ENCODE measurements at places on chromosomes 5 and 9.

GRCh38 chr5:159695741-159696294, 220.5 kb upstream of the ADRA1B start:
- no peak for DNase-seq

- no peak for DNase-seq
These were observed 361.9 kb downstream of the CSNK1G3 start for GRCh38 chr5:123873846-123874245.

DNA sequence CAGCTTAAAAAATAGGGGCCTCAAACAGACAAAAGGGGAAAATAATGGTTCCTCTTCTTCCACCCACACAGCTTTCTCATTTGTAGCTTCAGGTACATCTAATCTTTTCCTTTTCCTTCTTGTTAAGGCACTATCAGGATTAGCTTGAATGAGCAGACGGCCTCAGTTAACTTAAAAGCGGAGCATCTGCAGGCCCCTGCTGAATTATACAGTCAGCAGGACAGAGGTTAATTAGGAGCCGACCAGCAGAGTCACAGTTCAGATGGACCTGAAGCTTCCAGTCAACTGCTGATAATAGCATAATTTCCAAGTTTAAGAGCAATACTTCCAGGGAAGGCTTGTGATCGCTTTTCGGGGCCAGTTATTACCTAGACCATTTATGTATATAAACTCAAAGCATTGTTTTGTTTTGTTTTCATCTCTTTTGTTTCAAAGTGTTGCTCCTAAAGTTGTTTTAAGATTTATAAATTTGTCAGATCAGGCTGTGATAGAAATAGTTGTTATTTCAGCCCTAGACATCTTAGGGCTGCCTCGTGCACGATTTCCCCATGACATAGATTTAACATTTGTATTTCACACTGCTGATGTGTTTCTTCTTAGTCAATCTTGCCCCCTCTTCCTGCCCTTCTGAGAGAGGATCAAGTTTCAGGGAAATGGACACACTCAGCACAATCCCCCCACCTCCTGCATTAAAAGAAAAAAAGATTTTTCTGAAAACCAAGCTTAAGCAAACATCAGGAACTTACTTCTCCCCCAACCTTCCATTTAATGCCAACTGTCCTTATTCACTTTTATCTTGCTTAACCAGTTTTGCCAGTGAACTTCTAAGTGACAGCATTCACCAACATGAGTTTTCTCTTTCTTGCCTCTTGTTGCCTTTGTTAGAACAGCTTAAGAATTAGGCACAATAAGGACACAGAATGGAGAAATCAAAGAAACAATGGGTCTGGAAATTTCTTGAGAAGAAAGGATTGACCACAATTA, 449.8 kb downstream of the ARHGEF28 start:
- DNase-seq = no peak

DNA sequence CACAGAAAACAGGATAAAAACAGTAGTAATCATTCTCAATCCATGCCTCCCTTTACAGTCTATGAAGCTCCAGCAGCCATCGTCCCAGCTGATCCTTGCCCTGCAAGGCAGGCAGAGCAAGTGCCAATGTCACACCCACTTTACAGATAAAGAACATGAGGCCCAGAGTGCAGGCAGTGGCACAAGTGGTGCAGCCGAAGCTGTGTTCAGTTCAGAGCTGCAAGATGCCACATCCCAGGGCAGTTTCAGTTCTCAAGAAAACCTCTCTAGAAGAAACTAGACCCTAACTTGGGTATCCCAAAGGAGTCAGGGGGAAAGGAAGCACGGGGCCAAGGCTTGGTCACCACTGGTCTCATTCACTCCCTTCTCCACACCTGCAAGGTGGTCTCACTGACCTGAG, 34.6 kb upstream of the CPLX2 start:
- DNase-seq = no peak

DNA sequence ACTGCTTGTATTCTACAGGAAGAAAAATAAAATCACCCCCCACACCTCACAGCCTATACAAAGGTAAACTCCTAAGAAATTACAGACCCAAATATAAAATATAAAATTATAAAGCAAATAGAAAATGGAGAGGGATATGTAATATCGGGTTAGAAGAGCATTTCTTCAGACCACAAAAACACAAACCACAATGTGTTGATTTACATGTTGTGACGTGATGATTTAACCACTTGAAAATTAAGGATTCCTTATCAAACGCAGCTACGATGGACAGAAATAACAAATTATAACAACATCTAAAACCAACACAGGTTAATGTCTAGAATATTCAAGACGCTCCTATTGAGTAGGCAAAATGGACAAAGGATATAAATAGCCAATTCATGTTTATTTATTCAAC, 26.3 kb downstream of the SSBP2 start:
- no peak for DNase-seq

DNA sequence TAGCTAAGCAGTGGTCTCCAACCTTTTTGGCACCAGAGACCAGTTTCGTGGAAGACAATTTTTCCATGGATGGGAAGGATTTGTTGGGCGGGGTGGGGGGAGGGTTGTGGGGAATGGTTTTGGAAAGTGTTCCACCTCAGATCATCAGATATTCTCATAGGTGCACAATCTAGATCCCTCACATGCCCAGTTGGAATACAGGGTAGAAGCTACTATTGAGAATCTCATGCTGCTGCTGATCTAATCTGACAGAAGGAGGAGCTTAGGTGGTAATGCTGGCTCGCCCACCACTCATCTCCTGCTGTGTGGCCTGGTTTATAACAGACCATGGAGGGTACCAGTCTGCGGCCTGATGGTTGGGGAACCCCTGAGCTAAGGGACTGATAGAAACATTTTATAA, 662.7 kb upstream of the RGMB start:
- no peak for DNase-seq

DNA sequence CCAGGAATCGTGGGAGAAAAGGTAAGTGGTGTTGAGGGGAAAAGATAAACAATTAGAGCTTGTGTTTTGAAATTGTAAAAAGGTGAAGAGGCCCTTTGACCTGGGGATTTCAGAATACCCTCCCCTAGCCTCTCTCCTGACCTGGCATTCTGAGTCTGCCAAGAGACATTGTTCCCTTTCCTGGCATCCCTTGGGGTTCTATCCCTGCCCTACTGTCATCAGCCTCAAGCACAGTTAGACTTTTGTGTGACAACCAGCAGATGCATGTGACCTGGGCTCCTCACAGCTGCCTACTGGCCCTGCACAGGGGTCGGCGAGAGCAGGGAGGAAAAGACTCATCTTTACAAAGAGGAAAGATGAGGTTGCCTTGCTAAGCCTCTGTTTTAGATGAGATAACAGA, 72.2 kb upstream of the ORM1 start:
- DNase-seq = no peak

GRCh38 chr5:16518606-16519005, 53.0 kb upstream of the ZNF622 start:
- DNase-seq = no peak

DNA sequence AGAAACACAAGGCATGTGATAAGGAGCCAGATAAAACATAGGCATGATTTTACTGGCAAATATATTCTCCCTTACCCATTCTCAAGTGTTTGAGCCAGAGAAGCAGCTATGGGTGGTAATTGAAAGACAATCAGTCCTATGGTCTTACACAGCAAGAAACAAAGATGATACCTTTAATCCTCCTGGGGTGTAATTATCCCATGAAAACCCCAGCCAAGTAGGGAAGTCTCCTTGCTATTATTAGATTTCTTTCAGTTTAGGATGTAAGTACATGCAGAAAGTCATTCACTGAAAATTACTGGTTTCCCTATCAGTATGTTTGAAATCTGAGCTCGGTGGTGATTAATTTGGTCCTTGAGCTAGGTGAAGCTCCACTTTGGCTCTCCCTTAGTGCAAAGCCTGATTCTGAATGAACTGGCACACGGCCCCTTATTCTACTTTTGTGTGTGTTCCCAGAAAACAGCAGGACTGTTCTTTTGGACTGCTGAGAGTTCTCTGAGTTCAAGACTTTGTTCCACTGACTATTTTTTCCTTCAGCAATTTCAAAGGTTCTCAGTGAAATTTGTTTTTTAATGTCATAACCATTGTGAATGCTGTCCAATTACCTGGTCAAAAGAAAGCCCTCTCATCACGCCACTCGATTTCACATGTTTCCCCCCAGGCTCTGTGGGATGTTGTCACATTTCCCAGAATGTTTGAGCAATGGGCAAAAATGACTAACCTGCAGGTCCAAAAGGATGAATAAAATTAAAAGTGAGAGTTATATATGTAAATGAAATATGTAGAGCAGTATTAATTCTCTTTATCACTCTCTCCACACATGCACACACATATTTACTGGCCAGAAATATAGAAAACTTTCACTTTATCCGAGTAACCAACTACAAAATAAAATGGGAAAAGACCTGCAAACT, 343.0 kb downstream of the RAB3C start:
- no peak for DNase-seq

DNA sequence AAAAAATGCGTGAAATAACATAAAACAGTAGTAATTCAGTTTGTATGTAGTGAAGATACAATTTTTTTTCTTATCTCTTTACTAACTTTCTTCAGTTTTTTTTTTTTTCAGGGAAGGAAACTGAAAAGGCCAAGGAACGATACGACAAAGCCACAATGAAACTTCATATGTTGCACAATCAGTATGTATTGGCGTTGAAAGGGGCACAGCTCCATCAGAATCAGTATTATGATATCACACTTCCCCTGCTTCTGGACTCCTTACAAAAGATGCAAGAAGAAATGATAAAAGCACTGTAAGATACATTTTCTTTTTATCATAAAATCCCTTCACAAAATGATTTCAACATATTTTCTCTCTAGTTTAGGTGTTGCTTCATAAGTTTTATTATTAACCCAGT, 120.0 kb downstream of the FER start:
- DNase-seq = no peak

DNA sequence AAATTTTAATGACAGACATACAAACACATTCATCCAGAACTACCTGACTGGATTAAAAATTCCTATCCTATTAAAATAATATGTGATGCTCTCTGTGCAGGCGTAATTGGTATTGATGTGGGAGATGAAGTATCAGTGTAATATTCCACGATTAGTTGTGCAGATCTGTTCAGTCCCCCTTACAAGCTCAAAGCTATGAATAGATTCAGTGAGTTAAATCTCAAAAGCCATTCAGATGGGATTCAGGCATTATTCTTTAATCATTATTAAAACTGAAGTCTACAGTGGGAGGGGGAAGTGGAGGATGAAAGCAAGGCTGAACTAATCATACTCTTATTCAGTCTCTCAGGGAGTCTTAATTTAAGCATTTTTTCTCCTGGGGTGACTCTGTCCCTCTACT, 855.8 kb downstream of the EFNA5 start:
- DNase-seq = no peak

DNA sequence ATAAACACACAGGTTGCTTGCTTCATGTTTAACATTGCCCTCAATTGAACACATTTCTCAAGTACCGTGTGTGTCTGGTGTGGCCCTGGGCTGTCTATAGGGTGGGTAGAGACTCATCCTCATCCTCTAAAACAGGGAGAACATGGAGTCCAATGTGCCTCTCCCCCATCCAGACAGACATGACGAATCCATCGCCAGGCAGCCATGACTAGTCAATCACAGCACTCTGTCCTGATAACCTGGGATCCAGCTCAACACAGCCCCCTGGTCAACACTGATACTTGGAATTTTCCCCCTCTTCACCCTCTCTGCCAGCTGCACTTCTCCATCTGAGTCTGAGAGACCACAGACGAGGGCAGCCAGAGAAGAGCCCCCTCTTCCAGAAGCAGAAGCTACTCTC, 10.7 kb upstream of the NTNG2 start:
- no peak for DNase-seq

DNA sequence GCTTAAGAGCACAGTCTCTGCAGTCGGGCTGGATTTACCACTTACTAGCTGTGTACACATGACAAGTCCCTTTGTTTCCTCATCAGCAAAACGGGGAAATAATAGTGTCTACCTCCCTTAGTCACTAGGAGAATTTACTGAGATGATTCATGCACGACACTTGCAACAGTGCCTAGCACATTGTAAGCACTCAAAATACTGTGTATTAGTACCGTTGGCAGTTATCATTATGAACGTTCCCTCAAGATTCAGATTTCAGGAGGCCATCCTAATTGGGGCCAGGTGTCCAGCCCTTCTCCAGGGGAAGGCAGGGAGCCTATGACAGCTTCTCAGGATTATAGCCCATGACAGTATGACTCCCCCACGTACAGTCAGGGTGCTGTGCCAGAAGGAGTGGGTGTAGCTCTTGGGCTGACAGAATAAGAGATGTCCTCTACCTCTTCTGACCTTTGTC, 164.3 kb downstream of the DOCK2 start:
- DNase-seq = no peak

- peak; percentile 39 for DNase-seq
These were observed 6.9 kb upstream of the TPM2 start for GRCh38 chr9:35696520-35697215.

GRCh38 chr5:54728588-54728915, 211.0 kb downstream of the SNX18 start:
- DNase-seq = no peak

DNA sequence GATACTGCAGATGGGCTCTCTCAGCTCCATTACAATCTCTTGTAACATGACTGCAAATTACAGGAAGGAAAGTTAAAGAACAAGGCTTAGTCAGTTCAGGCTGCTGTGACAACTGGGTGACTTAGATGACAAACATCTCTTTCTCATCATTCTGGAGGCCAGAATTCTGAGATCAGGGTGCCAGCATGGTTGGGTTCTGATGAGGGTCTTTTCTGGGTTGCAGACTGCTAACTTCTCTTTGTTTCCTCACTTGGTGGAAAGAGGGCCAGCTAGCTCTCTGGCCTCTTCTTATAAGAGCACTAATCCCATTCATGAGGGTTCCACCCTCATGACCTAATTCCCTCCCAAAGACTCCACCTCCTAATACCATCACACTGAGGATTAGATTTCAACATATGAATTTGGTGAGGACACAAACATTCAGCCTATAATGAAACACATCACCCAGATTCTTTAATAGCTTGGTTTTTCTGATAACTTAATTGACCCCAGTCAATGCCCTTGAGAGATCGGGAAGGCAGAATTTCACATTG, 73.6 kb upstream of the MAMDC2 start:
- DNase-seq = no peak

- no peak for DNase-seq
These were observed 275.1 kb upstream of the PTGER4 start for GRCh38 chr5:40404613-40405012.

- DNase-seq = no peak
These were observed 484.0 kb downstream of the PRDM9 start for GRCh38 chr5:23991406-23991805.

DNA sequence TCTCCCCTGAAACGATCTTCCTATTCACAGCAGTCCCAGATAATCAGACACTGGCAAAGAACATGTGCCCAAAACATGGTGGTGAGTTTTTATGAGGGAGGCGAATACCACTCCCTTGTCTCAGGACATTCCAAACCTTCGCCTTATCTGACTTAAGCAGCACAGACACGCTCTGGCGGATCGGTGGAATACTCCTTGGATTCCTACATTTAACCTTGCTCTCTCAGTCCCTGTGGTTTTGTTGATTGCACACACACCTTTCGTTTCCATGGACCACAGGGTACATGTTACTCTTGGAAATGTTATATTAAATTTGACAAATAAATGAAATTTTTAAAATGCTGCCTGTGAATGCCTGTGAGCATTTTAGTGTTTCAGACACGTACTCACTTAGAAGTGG, 87.8 kb upstream of the CPEB4 start:
- DNase-seq = no peak

- no peak for DNase-seq
These were observed 14.7 kb downstream of the MTMR12 start for GRCh38 chr5:32298059-32298415.

GRCh38 chr9:110036286-110036685, 171.7 kb downstream of the C9orf152 start:
- DNase-seq = no peak

GRCh38 chr5:173495225-173495904, 121.1 kb downstream of the BOD1 start:
- DNase-seq = no peak

GRCh38 chr5:148311484-148311883, 739 bp upstream of the SPINK7 start:
- no peak for DNase-seq
